ENCODE measurements at places on chromosomes 6 and 20.
A peak's percentile ranks its signal among the peaks of the same experiment; 100 is the strongest.

- DNase-seq: no peak
These were observed 174.5 kb downstream of the CDC5L start for GRCh38 chr6:44561832-44562665.

DNA sequence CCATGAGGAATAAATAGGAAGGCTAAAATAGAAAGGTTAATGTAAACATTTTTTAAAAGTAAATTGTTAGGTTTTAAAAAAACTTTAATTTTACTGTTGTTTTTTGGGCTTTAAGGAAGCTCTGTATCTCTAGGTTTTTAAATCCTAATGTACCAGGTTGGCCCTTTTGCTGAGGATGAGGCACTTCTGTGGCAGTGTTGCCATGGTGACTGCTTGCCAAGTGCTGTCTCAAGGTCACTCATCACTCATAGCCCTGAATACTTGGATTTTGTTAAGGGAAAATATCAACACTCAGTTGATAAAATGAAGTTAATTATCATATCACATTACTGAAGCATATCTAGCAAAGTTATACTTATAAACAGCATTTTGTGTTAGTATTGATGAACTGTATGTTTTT, 50.2 kb downstream of the NCOA3 start:
- DNase-seq: no peak

GRCh38 chr6:40244699-40245098, 310.4 kb upstream of the MOCS1 start:
- no peak for DNase-seq

GRCh38 chr6:20269181-20269580, 56.9 kb upstream of the MBOAT1 start:
- DNase-seq: no peak

DNA sequence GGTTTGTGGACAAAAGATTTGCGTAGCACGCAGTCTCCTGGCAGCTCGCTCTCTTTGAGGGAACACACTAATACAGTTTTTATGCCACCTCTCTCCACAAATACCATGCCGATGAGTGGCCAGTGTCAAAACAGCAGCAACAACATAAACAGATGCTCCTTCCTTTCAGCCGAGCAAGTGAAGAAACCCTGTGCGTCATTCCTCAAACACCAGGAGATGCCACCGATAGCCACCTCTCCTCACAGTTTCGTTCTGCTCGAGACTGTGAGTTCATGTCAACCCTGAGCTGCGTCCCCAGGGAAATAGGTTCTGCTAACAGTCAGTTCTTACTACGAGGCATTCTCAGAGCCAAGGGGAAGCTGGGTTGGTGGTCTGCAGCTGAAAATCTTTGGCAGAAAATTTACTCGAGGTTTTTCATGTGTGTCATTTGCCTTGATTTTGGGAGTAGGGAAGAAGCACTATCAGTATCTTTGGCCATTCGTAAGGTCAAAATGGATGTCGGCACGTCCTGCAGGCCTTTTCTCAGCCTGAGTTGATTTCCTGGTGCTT, 59.9 kb downstream of the EYA2 start:
- DNase-seq: no peak

DNA sequence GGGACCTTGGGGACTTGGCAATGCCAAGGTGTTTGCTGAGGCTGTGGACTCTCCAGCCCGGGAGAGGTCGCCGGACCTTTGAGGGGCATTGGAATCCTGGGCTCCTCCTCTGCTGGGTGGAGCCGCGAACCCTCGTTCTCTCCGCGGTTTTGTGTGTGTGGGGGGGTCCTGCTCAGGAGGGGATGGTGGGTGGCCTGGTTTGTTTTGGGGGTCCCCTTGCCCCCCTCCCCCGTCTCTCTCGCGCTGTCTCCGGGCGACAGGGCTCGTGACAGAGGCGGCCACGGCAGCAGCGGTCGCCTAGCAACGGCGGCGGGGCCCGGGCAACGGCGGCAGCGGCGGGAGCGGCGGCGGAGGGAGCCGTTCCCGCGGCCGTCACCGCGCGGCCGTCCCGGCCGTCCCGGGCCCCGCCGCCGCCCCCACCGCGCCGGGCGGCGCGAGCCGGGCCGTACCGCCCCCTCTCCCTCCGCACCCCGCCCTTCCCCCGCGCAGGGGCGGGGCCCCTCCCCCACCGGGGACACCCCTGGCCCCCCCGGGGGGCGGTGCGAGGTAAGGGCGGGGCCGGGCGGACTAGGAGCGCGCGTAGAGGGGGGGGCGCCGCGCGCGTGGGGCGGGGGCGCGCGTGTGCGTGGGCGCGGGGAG, 7.8 kb downstream of the SYNGAP1 start:
- peak; percentile 66 for DNase-seq

- DNase-seq: no peak
These were observed 363.8 kb upstream of the SULF2 start for GRCh38 chr20:48148916-48149672.

- DNase-seq: peak; percentile 77
These were observed 1.4 kb downstream of the TFEB start for GRCh38 chr6:41733707-41734665.

- no peak for DNase-seq
These were observed 116.2 kb upstream of the JAG1 start for GRCh38 chr20:10790013-10790412.

DNA sequence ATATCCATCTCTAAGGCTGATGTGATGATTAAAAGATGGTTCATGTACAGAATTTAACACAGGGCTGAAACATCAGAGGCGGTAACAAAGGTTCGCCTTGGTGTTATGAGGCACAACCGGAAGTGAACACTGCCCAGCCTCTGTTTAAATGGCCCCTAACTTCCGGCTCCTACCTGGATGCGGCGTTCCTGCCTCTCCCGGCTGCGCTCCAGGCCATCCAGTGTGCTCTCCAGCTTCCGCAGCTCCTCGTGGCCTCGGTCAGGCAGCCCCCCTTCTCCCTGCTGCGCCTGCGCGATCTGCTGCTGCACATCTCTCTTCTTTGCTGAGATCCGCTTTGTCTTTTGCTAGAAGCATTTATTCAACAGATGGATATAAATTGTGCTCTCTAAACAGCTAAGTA, 195.3 kb downstream of the SYNE1 start:
- no peak for DNase-seq

DNA sequence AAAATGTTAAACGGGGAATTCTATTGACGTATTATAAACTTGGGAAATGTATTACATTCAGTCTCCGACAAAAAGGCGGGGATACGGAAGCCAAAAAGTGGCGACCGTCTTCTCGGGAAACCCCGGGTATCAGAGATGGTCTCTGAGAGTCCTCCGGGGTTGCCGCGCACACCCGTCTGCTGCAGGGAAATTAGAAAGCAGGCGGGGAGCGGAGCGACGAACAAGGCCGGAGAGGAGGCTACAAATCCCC, 1.5 kb downstream of the SALL4 start:
- DNase-seq: no peak

GRCh38 chr6:70479236-70479635, 65.9 kb downstream of the FAM135A start:
- no peak for DNase-seq

- no peak for DNase-seq
These were observed 895.9 kb downstream of the EYS start for GRCh38 chr6:64811119-64811518.

- no peak for DNase-seq
These were observed 30.0 kb downstream of the CDKAL1 start for GRCh38 chr6:20564269-20564668.

DNA sequence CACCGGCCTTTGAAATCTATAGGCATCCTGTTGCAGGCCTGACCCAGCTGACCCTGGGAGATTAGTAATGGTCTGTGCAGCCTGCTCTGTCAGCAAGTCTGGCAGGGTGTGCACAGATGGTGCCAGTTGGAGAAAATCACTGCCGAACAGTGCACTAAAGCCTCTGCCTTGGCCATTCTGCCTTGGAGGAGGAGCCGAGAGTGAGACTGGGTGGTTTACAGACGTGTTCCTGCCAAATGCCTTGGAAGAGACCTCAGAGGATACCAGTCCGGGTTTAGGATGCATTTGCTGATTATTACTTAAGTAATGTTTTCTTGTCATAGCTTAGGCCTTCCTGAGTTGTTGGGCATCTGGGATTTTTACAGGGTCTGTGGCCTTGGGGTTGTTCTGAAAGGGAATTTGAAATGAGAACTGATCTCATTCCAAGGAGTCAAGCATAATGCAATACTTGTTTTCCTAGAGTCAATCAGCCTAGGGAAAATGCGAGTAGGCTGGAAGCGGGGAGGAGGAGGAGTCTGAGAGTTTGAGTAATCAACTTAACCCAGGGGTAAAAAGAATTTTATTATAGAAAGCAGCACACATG, 292.1 kb downstream of the SOX4 start:
- peak; percentile 19 for DNase-seq

DNA sequence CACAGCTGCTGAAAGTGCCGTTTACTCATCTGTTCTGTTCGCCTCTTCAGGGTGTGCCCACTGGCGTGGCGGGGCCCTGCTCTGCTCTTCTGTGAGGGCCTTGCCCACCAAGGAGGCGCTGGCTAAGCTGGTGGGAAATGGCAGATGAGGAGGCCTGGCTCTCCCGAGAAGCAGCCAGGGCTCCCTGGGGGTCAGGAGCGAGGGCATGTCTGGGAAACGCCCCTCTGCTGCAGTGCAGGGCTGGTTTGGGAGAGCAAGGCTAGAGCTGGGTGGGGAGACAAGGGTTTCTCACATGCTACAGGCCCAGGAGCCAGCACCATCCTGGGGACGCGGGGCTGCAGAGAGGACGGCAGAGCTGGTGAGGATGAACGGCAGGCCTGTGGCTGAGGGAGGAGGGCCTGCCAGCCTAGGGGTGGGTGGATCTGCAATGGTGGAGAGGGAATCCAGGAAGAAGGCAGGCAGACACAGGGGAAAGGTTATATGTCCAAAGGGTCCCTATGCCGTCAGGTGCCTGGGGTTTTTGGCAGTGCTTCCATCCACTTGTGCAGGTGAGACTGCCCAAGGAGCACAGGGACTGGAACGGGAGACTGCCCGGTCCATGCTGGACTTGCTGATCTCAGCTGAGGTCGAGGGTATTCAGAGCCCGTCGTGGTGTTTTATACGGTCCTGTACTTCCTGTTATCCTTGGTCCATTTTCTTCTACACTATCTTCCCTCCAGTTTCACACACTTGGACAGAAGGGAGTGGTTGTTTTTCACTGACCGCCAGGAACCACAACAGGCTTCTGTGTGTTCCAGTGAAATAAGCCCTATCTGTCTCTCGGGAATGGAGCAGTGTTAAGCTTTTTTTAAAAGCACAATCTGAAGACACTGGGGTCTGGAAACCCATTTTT, 119.2 kb downstream of the SYCP2 start:
- no peak for DNase-seq

DNA sequence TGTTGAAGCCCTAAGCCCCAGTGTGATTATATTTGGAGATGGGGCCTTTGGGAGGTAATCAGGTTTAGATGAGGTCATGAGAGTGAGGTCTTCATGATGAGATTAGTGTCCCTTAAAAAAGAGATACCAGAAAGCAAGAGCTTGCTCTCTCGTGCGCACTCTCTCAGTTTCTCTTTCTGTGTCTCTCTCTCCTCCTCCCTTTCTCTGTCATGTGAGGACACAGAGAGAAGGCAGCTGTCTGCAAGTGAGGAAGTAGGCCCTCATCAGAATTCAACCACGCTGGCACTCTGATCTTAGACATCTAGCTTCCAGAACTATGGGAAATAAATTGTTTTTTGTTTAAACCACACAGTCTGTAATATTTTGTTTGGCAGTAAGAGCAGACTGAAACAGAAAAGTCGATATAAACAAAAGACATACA, 180.5 kb downstream of the IBTK start:
- DNase-seq: no peak

- no peak for DNase-seq
These were observed 230.0 kb upstream of the BTBD3 start for GRCh38 chr20:11687546-11688292.

GRCh38 chr6:13234130-13234529, 94.2 kb downstream of the TBC1D7 start:
- DNase-seq: no peak

GRCh38 chr6:43774776-43775534, 4.9 kb downstream of the VEGFA start:
- peak; percentile 88 for DNase-seq

DNA sequence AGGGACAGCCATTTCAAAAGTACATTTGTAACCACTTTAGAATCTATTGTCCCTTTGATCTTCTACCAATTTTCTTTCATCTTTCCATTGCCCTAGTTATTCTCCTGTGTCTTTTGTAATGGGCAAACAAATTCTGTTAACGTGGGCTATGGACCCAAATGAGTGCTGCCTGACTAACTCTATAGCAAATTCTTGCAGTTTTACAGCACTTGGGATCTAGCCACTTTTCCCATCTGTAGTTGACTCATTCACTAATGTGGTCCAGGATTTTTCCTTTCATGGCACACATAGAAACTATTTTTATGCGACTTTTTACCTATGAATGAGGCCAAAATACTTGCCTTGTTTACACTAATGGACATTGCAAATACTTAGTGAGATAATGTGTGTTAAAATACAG, 52.0 kb downstream of the GRIK2 start:
- DNase-seq: no peak

- no peak for DNase-seq
These were observed 22.3 kb upstream of the EYA4 start for GRCh38 chr6:133218852-133219251.

GRCh38 chr20:37053230-37053950, 42.4 kb downstream of the RBL1 start:
- DNase-seq: no peak

DNA sequence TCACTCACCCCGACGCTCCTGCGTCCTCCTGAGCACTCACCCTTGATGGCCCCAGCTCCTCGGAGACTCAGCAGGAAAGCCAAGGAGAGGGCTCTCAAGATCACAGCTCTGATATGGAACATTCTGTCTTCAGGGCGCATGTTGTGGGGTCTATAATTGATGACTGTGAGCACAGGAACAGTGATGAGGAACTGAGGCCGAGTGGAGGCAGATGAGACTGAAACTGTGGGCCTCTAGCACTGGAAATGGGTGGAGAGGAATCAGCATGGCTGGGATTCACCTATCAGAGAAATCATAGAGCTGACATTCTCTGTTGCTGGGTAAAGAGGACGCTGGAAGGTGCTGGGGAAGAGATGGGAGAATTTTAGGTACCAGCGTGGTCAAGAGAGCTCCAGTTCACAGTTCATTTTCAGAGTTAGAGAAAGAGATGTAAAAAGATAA, at the start of gene HLA-DPA1:
Gene HLA-DPA1, minus strand, starts transcription at position 219 of the 441 bp plus-strand sequence.
- DNase-seq: no peak

DNA sequence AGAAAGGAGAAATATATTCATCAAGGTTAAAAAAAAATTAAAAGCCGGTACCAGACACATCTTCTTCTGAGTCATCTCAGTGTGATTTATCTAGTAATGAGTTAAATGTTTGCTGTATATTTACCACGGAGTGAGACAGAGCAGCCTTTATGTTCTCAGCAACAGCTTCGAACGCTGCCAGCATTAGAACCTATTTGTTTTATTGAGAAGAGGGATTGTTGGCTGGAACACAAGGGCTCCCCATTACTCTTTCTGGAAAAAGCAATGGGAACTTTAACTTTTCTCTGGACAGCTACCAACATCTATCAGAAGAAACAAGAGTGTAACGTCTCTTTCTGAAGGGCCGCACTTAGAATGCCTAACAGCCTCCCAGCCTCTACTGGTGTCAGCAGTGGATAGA, 105.3 kb upstream of the TAB2 start:
- no peak for DNase-seq

DNA sequence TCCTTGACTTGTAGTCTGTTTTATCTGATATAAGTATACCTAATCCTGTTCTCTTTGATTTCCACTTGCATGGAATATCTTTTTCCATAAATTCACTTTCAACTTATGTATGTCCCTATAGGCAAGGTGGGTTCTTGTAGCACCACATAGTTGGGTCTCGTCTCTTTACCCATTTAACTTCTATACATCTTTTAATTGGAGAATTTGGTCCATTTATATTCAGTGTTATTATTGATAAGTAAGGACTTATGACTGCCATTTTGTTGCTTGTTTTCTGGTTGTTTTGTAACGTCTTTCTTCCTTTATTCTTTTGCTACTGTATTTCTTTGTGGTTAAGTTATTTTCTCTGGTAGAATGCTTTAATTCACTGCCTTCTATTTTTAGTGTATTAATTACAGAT, 14.5 kb upstream of the ZNF311 start:
- DNase-seq: no peak

Data from D721Med (cell line).